ENCODE measurements at places on chromosomes 6 and 20.

- DNase-seq: no peak
These were observed 2.5 kb downstream of the TRIM10 start for GRCh38 chr6:30158475-30159040.

GRCh38 chr6:3729603-3730344, 21.7 kb downstream of the PXDC1 start:
- DNase-seq: no peak

GRCh38 chr20:25408170-25408547, 686 bp downstream of the GINS1 start:
- no peak for DNase-seq

GRCh38 chr6:40810171-40810570, 223.0 kb upstream of the LRFN2 start:
- DNase-seq: no peak

- no peak for DNase-seq
These were observed 1230.2 kb upstream of the EYS start for GRCh38 chr6:66937180-66937579.

DNA sequence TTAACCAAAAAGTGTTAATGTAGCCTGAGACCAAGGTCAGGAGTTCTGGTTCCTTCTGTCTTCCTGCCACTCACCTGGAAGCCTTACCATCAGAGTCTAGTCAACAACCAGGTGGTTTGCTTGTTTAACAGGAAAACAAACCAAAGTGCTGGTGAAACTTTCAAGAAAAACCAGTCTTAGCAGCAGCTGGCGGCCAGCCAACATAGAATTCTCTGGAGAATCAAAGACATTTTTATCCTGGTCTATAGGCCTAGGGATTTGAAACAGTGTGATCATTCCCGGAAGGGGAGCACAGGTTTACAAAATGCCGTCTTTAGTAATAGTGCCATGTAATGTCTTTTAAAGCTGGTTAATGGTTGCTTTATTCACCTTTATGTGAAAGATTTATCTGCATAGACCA, 146.6 kb upstream of the AKIRIN2 start:
- no peak for DNase-seq

GRCh38 chr6:157651731-157652490, 171.1 kb upstream of the SNX9 start:
- no peak for DNase-seq

- no peak for DNase-seq
These were observed 45.7 kb upstream of the TINAG start for GRCh38 chr6:54262499-54262898.

- DNase-seq: no peak
These were observed 345.2 kb downstream of the FARS2 start for GRCh38 chr6:5606546-5606945.

- peak; percentile 92 for DNase-seq
These were observed 2.7 kb upstream of the C6orf62 start for GRCh38 chr6:24721461-24722215.

DNA sequence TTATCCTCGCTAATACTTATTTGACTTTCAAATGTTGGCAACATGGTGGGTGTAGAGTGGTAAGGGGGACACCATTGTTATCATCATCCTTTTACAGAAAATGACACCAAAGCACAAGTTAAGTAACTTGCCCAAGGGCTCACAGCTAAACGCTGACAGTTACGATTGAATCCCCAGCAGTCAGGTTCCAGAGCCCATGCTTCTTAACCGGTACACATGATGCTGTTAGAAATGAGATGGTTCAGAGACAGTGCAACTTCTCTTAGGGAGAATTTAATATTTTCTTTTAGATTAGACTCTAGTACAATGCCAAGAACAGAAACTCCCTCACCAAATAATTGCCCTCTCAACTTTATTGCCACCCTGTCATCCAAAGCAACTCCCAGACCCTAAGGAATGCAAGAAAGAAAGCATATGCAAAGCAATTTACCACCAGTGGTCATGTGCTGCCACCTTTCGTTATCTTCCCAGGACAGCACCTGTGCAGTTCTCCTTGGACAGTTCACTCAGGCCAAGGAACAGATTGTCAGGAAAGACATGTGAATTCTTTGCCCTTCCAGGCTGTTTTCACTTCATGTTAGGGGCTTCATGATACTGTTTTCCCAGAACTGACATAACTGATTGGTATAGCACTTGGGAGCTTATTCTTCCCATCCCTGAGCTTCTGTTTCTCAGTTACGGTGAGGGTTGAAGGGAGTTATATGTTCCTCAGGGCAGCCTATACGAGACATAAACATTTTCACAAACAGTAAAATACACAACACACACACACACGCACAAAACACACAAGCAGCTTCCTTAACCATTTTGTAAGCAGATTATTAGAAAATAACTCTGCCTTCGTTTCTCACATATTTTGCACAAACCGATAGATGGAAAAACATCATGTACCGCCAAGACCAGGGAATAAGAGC, 5.1 kb downstream of the HLA-DMA start:
- peak; percentile 58 for DNase-seq

- no peak for DNase-seq
These were observed 36.3 kb upstream of the RNF8 start for GRCh38 chr6:37317312-37318038.

DNA sequence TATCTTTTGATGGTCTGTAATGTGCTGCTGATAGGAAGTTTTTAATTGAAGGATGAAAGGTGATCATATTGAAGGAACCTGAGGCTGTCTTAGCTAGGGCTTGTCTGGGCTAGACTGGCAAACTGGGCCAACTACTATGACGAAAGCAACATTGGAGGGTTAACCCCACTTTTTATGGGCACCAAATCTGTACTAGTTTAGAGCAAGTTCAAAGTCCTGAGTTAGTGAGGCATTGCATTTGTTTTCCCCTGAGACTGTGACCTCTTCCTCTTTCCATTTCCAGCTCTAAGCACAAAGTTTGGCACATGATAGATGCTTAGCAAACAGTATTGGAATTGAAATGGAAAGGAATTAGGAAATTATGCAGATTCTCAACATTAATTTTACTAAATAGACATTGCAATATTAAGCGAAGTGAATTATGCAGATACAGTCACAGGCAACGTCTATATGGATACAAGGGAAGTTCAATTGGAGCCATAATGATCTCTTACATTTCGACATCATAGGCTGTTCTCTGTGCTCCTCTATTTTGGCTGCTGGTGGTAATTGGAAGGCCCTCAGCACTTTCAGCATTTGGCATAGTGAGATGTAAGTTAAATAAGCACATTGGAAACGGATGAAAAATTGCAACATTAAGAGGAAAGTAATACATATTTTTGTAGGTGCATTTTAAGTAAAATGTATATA, 22.2 kb downstream of the CEP57L1 start:
- peak; percentile 27 for DNase-seq

GRCh38 chr6:116376149-116376548, 5.4 kb downstream of the DSE start:
- DNase-seq: no peak

GRCh38 chr6:109083657-109084056, 11.0 kb downstream of the SESN1 start:
- DNase-seq: no peak

GRCh38 chr20:49433333-49433732, 49.1 kb downstream of the KCNB1 start:
- no peak for DNase-seq

DNA sequence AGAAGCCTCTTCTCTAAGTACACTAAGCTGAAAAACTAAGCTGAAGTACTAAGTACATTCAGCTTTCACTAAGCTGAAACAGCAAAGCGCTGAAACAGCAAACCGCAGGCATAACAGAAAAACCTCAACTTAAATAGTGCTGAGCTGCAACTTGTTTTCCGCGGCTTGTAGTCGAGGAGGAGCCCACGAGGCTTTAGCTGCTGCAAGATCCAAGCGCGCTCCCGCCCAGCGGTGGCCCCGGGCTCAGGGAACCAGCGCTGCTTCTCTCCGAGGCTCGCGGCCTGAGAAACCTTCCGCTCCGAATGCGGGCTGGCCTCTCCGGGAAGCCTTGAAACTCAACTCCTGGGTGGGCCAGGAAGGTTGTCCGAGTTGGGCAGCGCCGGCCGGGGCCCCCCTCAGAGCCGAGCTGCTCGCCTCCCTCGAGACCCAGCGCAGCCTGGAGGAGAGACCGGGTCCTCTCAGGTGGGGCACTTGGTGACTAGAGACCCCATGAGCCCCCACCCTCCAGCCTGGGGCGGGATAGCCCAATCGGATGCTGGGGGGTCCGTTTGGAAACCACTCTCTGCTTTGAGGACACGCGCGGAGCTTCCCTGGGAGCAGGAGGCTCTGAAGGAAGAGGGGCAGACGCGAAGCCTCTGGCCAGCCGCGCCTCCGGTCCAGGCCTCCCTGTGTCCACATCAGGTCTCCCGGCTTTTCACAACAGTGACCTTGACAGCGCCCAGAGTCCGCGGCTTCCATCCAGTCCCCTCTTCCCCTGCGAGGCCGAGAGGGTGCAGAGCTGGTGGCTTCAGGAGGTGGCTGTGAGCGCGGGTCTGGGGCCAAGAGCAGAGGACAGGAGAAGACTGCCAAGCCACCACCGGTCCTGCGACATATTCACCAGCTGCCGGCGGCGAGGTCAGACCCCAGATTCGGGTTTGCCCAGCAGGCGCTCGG, 38.1 kb upstream of the HLA-E start:
- DNase-seq: peak; percentile 74

GRCh38 chr20:44137266-44137801, 49.7 kb downstream of the JPH2 start:
- no peak for DNase-seq

GRCh38 chr6:125808591-125808990, 17.8 kb downstream of the NCOA7 start:
- DNase-seq: no peak

DNA sequence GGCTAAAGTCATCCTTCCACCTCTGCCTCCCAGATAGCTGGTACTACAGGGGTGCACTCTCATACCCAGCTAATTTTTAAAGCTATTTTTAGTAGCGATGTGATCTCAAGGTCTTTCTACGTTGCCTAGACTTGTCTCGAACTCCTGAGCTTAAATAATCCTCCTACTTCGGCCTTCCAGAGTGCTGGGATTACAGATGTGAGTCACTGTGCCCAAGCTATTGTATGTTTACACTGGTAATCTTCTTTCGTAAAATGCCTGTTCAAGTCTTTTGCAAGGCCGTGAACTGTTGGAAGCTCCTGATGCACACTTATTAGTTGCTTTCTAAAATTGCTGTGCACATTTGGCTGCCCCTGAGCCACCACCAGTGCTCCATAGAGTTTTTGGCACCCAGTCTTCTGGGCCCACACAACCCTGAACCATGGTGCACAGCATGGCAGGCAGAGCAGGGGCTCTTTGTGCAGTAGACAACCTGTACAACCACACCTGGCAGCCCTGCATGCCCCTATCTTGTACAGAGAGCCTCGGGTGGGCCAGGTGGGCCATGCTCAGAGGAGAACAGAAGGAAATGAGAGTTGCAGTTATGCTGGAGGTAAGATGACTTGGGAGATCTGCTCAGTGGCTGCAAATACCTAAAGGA, 33.3 kb downstream of the PDRG1 start:
- DNase-seq: no peak

DNA sequence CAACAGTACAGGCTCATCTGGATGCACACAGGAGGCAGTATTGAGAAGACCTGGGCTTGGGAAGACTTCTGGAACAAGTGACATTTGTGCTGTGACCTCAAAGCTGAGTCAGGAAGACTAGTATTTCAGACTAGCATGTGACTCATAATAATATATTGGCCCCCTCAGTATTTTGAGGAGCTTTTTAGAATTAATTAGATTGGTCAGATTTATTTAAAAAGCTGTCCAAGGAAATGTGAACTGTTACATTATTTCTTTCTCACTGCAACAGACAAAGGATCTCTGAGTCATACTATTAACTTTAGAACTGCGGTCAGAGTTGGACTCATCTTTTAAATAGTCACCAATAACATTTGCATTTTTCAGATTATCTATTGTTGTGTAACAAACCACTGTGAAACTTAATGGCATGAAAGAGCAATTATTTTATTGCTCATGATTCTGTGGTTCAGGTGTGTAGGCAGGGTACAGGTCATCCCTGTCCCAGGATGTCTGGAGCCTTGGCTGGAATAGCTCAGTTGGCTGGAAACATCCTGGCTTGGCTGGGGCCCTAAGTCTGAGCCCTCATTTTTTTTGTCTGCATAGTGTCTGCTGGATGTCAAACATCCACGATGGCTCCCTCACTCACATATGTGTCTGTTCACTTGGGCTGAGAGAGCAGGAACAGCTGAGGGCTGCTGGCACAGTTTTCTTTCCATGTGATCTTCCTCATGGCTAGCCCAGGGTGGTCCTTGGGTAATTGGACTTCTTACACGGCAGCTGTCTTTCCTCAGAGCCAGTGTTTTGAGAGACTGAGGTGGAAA, 46.9 kb downstream of the MAP3K4 start:
- peak; percentile 42 for DNase-seq

GRCh38 chr6:83824388-83824801, 28.8 kb upstream of the RIPPLY2 start:
- no peak for DNase-seq

DNA sequence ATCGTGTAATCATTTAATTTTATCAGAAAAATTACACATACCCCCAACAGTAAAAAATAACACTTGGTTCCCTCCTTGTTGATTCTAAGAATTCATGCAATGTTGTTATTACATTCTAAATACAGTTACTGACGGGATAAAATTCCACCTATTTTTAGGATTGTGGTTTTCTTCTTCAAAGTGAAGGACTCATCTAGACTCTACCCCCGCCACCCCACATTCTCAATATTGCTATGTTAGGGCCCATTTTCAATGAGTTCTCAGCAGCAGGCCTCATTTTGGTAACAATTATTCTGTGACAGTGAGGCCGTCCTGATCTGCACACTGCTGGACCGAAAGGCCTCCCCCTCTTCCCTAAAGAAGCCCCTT, 43.5 kb downstream of the PREX1 start:
- no peak for DNase-seq

GRCh38 chr6:47230579-47230978, 79.1 kb downstream of the TNFRSF21 start:
- DNase-seq: peak; percentile 90

GRCh38 chr6:22929311-22929985, 360.1 kb downstream of the HDGFL1 start:
- DNase-seq: peak; percentile 31

DNA sequence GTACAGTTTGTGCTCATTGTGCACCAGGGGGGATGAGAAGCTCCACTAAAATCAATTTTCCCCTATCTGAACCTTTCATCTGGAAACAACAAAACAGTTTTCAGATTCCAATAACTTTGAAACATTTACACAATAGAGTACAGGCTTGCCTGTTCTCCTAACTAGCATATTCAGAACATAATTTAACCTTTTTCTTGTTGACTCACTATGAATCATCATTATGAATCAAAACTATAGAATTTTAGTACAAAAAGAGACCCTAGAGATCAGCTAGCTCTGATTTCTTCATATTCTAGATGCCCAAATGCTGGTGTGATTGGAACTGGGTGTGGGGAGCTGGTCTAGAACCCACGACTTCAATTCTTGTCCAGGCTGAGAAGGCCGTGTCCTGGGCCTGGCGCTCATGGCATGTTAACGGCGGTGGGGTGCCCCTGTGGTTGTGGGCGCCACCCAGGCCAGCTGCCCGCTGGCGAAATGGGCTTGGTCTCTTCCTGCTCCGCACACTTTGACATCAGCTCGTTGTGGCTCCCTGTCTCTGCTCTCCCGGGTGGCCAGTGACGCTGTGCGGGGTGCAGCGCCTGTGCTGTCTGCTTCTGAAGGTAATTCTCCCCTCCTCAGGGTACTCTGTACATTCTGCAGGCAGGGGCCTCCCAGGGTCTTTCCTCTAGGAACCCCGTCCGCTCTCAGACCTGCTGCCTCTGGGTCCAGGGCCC, 29.9 kb upstream of the AGPAT4 start:
- DNase-seq: no peak

Data from suppressor macrophage treated with lipopolysaccharide for 1 hour (primary cell).